ENCODE measurements at places on chromosomes 5 and 9.

DNA sequence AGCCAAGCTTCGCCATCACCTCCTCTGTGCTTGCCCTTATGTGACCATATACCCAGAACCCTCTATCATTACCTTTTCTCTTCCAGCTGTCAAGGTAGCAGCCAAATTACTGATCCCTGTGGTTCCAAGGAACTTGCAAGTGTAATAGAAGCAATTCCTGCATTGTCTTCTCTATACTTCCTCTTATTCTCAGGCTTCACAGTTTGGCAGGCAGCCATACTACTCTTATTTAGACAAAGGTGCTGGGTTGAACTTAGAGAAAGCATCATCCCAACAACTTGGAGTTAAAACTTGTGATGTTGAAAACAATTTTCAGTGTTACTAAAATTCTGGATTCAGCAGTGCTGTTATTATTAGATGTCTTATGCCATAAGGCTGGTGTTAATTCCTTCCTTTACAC lies 93.2 kb downstream of the NLN start:
- DNase-seq, result no peak

- no peak for DNase-seq
Observed at GRCh38 chr9:4866239-4866969, 73.7 kb downstream of the RCL1 start.

DNA sequence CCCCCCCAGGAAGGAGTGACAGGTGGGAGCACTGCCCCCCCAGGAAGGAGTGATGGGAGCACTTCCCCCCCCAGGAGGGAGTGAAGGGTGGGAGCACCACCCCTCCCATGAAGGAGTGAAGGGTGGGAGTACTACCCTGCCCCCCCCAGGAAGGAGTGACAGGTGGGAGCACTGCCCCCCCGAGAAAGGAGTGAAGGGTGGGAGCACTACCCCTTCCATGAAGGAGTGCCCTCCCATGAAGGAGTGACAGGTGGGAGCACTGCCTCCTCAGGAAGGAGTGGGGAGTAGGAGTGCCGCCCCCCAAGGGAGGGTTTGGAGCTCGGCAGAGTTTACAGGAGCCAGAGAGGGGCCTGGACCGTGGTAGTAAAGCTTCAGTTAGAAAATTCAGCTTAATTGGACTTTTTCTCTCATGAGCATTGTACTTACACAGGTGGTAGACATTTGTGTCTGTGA lies 100.7 kb downstream of the CACNA1B start:
- DNase-seq, result no peak

- DNase-seq, result no peak
Observed at GRCh38 chr5:147949711-147950573, 43.6 kb upstream of the C5orf46 start.

GRCh38 chr5:115151208-115151805 lies 18.4 kb downstream of the TRIM36 start:
- DNase-seq, result no peak

DNA sequence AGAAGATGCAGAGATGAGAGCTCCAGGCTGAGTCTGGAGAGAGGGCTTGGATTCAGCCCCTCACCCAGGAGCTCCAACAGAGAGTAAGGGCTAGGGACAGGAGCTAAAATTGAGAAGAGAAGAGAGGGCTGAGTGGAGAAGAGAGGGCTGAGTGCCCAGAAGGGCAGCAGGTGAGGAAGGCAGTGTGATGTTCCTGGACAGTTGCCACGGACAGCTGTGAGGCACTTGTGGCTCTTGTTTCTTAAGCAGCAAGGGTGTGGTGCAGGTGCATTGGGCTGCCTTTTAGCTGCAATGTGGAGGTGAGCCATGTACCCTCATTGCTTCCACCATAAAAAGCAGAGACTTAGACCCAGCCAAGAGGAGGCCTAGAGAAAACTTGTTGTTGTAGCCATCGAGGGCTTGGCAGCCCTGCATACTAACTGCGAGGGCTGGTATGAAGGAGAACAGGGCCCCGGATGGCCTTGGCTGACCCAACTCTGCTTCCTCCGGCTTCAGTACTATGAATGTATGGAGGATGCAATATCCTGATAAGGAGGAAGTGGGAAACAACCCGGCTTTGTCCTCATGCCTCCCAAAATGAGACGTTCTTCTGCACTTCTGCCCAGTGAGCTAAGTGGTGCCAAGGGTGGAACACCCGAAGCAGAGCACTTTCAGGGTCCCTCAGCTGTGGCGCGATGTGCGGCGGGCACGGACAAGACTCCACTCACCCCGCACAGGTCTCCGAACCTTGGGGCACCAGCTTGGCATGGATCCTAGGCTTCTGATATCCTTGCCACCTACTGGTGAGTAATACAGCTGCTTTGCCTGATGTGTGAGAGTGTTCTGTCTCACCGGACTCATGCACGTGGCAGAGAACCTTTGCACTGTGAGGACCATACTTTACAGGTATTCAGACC lies 65.2 kb downstream of the LRRC70 start:
- no peak for DNase-seq

- no peak for DNase-seq
Observed at GRCh38 chr5:132063090-132063911, 2.8 kb downstream of the IL3 start.

- no peak for DNase-seq
Observed at GRCh38 chr5:177389241-177390169, 5.3 kb downstream of the SLC34A1 start.

DNA sequence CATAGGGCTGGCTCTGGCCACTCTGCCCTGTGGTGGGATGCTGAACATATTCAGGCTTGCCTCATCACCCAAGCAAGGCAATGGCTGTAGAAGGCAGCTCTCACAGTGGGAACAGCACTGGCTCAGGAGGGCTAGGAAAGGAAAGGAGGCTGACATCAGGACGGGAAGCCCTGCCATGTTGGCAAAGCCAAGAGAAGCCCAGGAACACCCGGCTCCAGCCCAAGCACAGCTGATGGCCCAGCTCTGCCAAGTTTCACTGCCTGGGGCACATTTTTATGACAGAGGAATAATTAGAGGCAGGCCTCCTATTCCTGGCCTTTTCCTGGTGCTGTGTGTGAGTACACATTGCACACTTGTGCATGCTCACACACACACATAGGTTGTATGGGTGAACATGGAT lies 163.6 kb upstream of the SMIM23 start:
- DNase-seq, result no peak

- DNase-seq, result no peak
Observed at GRCh38 chr5:137621861-137622823, 113.7 kb downstream of the KLHL3 start.

DNA sequence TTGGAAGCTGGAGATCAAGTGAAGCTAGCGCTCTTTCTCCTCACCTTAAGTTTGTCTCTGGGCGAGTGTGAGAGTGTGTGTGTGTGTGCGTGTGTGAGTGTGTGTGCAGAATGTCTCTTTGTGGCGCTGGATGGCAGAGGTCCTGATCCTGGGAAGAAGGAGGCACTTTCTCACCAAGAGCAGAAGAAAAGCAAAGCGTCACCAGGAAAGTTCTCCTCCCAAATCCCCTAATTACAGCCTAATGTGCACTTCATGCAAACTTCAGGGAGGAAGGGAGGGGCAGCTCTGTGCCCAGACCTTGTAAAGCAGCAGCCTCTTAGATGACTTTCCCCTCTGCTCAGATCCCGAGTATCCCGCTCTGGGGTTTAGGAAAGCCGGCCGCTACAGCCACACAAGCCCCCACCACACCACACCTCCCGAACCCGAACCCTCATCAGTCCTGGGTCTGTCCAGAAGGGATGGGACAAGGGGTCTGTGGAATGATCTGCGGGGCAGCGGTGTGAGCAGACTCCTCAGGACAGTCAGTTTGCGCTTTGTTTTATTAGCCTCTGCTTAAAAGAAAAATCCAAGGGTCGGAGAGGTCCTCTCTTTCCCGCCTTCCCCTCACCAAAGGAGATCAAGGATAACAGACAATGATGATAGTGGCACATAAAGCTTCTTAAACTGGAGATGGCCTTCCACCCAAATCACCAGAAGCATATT lies at the start of gene HAPLN1:
Gene HAPLN1, minus strand, starts transcription at position 20 of the 702 bp plus-strand sequence. CDS start 47,332 bp downstream, outside the sequence.
- no peak for DNase-seq

GRCh38 chr5:130350131-130350530 lies 445.9 kb downstream of the CHSY3 start:
- DNase-seq, result no peak

GRCh38 chr5:130055572-130055971 lies 151.3 kb downstream of the CHSY3 start:
- DNase-seq, result no peak

GRCh38 chr9:81717061-81717746 lies 27.9 kb upstream of the TLE1 start:
- DNase-seq, result no peak

GRCh38 chr5:95669985-95670384 lies 12.8 kb downstream of the SPATA9 start:
- no peak for DNase-seq

DNA sequence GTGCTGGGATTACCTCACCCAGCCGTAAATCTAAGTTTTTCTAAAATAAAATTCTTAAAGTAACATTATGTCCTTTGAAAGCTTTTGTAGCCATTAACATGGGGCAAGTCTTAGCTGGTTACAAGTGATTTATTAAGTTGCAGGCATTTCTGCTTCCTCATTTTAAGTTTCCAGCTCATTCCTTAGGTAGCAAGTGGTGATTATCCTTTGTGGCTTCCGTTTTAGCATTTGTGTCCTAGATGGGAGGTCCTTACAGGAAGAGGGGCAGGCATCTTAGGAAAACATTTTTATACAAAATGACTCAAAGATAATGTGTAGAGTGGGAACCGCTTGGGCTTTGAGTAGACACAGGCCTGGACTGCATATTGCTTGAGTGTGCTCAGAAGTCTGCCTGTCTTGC lies 35.0 kb upstream of the ROPN1L start:
- no peak for DNase-seq

DNA sequence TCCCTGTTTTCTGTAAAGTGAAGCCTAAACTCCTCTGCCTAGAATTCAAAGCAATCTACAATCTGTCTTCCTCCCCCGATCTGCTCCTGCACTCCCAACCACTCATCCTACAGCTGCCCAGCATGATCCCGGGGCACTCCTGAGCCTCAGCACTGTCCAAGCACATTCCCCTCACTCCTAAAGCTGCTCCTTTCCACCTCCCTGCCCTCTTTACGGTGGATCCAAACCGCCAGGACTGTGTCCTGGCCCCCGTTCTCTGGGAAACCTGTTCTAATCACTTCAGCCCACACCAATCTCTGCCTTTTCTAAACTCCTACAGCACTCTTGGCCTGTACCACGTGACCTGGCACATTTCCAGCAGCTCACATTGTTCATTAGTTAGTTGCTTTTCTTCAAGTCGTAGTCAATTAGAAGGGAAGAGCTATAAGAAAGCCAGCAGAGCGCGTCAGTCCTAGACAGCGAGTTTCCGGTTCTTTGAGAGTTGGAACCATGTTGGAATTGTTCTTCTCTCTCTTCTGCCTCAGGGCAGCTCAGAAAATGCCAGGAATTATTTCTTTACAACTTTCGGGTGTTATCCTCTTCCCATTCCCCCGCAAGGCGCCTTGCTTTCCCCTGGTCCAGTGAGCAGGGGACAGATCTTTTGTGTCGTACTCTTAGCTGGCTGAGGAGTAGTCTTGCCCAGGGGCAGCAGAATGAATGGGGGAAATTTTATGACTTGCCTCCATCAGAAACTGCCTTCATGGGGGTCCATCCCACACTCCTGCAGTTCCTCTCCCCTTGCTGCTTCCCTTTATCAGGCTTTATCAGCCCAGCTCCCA lies 60.7 kb downstream of the NRG2 start:
- no peak for DNase-seq

GRCh38 chr9:90288275-90288639 lies 354.4 kb downstream of the DIRAS2 start:
- no peak for DNase-seq

DNA sequence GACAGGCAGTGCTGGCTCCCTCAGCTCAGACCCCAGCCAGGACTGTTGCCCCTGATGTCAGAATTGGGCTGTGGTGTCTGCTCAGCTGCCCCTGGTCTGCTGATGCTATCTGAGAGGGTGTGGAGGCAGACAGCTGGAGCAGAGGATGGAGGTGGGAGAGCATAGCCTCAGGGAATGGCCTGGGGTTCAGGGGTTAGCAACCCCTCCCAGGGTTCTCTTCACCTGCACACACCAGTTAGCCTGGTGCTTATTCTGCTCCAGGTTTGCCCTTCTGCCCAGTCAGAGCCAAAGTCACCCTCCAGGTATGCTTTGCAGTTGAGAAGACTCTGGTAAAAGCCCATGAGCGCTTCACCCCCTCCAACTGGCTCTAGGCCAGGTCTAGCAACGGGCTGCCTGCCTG lies 109.8 kb downstream of the SAXO1 start:
- DNase-seq, result no peak

DNA sequence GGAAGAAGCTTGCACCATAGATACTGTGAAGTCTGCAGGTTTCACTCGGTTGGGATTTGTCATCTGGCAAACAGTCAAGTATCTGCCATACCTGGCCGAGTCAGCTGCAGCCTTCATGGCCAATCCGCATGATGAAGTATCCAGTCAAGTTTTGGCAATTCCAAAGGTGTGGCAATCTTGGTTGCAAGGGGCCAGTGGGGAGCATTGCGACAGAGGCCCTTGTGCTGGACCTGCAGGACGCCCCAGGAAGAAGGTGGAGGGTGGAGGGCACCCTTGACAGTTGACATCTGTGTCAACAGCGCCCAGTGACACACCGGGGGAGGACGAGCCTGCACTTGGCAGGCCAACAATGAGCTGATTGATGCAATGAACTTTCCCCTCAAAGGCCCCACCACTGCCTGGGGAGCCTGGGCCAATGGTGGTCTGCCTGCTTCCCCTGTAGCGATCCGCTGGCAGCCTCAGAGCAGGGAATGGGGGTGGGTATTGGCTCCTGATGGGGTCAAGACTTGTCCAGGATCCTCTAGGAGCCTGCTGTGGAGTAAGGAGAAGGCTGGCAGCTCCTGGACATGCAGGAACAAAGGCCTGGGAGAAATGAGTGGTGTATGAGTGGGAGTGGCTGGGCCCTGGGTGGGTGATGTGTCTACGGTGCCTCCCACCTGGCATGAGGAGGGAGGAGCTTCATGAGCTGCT lies 122.8 kb upstream of the PITX1 start:
- DNase-seq, result no peak

- no peak for DNase-seq
Observed at GRCh38 chr9:38029915-38030638, 39.0 kb downstream of the SHB start.

DNA sequence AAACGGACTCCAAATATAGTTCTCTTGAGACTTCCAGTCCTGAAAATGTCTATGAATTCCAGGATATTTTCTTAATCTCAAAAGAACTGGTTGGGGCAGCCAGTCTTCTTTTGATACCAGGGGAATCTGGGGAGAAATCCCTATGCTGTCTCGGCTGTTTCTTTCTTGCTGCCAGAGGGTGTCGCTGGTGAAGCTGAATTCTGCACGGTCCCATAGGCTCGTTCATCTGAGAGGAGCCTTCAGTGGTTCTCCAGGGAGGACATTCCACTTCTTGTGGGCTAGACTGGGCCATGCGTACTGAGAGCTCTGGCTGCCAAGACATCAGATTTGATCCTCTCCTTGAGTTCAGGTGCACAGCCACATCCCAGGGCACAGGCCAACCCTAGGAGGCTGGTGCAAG lies 155.0 kb upstream of the CLINT1 start:
- no peak for DNase-seq

All from esophagus squamous epithelium (tissue), 5 donors.